B cell (primary cell): ENCODE measurements at places on chromosomes 7 and 10. TPM values are rescaled to one million over a fixed set of nuclear protein-coding genes. Genes with fewer than 3 reads are reported as not detected.

CELF2 gene
- total RNA-seq: 112 and 114 TPM in 2 replicates

NDUFB2 gene
- 67.9 and 77.3 TPM in 2 replicates for total RNA-seq

NRAP gene
- not detected in 2 replicates for total RNA-seq

VSTM4 gene
- not detected in 2 replicates for total RNA-seq

SYT15 gene
- 0.94 and 1.1 TPM in 2 replicates for total RNA-seq

ERVW-1 gene
- total RNA-seq: not detected in 2 replicates

BTBD16 gene
- total RNA-seq: not detected in 2 replicates

TBX20 gene
- total RNA-seq: 0.25 TPM in 1 of 2 replicates, not detected in the other

NFKB2 gene
- 377 and 398 TPM in 2 replicates for total RNA-seq

FGFBP3 gene
- 3.4 and 4.5 TPM in 2 replicates for total RNA-seq

DNA sequence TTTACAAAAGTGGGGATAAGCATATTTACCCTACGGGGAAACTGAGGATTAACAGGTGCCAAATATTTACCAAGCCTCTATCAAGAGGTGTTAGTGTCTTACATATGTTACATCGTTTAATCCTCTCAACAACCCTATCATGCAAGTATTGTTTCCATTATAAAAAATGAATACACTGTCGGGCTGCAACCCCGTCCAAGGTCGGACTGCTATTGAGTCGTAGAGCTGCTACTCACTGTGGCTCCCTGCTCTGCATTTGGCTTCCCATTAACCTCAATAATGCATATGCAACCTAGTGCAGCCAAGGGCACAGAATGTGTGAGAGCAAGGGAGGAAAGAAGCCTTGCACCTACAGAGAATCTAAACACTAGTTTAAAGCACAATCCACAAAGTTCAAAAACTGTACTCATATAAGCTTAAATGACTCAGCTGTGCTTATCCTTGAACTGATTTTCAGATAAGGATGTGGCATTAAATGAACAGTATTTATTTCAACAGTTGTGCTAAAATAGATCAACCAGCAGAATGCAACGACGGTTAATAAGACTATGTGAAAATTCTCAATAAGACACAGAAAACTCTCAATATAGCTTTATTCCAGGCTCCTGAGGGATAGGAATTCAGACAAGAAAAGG lies 49.9 kb downstream of the UBE2H start:
- no peak for DNase-seq

DNA sequence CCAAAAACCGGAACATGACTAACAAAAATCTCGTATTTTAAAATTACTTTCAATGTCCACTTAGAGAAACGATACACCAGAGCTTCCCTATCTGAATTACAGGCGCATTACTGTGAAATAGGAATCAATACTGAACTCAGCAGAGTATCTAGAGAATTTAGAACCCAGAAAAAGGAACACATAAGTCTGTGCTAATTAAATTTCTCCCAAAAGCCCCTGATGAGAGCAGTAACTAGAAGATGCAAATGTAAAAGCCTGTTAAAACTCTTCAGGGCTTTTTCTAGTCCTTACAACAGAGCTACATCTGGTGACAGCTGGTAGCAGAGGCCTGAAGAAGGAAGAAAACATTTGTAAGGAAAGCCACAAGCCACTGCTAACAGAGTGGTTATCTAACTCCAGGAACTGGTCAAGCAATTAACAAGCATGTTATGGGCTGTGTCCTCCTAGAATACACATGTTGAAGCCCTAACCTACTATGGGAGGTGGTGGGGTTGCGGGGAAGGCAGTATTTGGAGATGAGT lies 24.2 kb downstream of the ITIH5 start:
- no peak for DNase-seq

- DNase-seq: no peak
Observed at GRCh38 chr10:120186506-120186905, 270.5 kb upstream of the PLPP4 start.

DNA sequence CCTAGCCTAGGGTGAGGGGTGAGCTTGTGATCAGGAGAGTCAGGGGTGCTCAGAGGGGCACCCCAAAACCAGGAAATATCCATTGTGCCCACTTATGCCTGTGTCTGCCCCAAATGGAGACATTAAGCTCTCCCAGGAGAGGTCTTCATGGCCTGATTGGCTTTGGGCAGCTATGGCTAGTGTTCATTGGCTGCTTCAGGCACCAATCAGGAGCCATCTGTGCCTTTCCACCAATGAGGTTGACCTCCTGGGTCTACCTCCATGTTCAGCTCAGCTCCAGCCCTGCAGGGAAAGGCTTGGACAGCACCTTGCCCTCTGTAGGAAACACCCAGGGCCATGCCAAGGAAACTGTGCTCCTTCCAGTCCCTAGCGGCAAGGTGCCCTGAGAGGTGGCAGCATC lies 23.9 kb upstream of the HSPB1 start:
- DNase-seq: no peak

GRCh38 chr7:110090110-110090820 lies 1000.7 kb upstream of the LRRN3 start:
- no peak for DNase-seq

GRCh38 chr7:12322284-12322902 lies 81.3 kb downstream of the VWDE start:
- DNase-seq: peak; percentile 49

DNA sequence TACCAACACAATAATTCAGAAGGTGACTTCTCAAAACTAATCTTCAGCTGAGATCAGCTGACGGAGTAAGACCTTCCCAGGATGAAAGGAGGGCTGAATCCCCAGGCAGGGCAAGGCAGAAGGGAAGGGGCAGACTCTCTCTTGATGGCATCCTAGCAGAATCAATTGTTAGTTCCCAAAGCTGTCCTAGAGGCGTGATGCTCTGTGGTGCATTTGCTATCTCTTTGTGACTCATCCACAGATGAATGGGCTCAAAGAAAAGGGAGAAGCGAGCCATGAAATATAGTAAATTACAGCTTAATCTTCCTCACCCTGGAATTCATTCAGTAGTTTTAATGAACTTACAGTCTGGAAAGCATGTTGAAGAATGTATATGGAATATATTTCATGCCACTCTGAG lies 37.2 kb downstream of the PDE1C start:
- no peak for DNase-seq

DNA sequence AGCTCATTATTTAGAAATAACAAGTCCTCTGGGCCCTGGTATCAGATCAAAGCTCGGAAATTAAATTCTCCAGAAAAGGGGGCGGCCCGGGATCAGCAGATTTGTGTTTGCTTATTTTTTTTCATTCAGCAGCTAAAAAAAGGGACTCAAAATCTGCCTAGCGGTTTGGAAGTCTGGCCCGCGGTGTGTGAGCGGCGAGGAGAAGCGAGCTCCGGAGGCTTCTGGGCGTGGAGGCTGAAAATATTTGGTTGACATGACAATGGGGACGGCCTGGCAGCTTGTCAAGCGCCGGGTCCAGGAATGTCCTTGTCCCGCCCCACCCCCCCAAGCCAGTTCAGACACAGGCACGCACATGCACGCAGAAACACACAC lies 43.4 kb downstream of the FOXL3 start:
- no peak for DNase-seq

DNA sequence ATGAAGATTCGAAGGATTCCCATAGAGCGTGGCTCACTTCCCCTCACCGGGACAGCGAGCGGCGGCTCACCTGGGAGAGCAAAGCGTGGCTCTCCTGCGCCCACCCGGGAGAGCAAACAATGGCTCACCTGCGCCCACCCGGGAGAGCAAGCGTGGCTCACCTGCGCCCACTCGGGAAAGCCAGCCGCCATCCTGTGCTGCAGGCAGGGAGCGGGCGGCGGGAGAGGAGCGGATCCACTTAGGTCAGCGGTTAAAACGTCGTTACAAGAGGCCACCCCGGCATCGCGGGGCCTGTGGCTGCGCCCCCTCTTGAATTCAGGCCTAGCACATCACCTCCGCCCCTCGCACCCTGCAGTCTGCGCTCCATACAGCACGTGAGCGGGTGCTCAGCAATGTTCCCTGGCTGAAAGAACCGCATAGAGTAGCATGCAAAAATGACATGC lies 461 bp upstream of the FIGNL1 start:
- no peak for DNase-seq

- no peak for DNase-seq
Observed at GRCh38 chr10:112945811-112946210, 4.2 kb upstream of the TCF7L2 start.

- no peak for DNase-seq
Observed at GRCh38 chr7:106127984-106128780, 16.1 kb upstream of the SYPL1 start.

DNA sequence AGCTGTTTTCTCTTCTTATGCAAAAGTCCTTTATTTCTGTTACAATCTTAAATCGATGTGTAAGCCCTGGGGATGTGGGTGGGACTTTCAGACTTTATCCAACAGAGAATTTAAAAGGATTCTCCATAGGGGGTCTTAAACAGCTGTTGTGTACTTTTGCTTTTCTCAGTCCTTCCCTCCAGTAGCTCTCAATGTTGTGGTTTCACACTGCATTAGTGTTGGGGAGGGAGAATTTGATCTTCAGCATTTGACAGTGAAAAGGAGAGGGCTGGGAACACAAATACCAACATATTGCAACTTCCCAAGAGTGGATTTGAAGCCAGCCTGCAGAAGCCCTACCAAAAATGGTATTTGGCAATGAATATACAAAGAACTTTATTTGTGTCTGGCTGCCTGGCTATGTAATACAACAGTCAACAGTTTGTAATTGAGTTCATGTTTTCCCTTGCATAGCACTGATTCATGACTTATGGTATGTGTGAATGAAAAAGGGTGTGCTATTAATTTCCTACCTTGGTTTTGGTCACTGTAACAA lies 80.1 kb upstream of the CAPZA2 start:
- no peak for DNase-seq

- DNase-seq: no peak
Observed at GRCh38 chr10:17578603-17579002, 38.6 kb downstream of the HACD1 start.

- DNase-seq: no peak
Observed at GRCh38 chr7:86966916-86967315, 92.5 kb downstream of the ELAPOR2 start.

GRCh38 chr10:72483471-72483870 lies 128.8 kb upstream of the DNAJB12 start:
- no peak for DNase-seq

- no peak for DNase-seq
Observed at GRCh38 chr7:34838329-34838728, 180.3 kb downstream of the NPSR1 start.

DNA sequence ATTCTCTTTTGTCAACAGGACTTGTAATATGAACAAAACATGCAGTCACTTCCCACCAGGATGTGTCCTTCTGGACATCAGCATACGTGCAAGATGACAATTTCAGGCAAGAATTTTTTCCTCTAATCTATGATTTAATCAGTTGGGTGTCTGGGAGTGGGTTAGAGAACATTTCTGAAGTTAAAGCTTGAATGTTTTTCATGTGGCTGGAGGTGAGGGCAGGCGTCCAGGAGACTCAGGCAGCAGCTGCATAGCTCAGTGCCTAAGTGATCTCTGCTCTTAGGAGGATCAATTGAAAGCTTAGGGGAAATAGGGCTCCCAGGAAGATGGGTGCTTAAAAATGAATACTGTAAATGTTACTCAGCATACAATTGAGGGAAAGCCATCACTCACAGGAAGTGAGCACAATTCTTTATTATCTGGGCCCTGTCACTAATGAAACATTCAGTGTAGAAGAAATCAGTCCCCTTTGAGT lies 457.6 kb upstream of the KLF6 start:
- DNase-seq: no peak

- DNase-seq: no peak
Observed at GRCh38 chr10:13939391-13939790, 352.6 kb downstream of the PRPF18 start.

- no peak for DNase-seq
Observed at GRCh38 chr10:112353046-112353445, 20.9 kb upstream of the ACSL5 start.

GRCh38 chr10:132448248-132448731 lies 51.3 kb downstream of the PWWP2B start:
- peak; percentile 74 for DNase-seq
